ENCODE measurements at places on chromosomes 13 and 19.
A peak's percentile ranks its signal among the peaks of the same experiment; 100 is the strongest.

GRCh38 chr13:59415498-59415897, 748.2 kb downstream of the DIAPH3 start:
- DNase-seq = no peak

DNA sequence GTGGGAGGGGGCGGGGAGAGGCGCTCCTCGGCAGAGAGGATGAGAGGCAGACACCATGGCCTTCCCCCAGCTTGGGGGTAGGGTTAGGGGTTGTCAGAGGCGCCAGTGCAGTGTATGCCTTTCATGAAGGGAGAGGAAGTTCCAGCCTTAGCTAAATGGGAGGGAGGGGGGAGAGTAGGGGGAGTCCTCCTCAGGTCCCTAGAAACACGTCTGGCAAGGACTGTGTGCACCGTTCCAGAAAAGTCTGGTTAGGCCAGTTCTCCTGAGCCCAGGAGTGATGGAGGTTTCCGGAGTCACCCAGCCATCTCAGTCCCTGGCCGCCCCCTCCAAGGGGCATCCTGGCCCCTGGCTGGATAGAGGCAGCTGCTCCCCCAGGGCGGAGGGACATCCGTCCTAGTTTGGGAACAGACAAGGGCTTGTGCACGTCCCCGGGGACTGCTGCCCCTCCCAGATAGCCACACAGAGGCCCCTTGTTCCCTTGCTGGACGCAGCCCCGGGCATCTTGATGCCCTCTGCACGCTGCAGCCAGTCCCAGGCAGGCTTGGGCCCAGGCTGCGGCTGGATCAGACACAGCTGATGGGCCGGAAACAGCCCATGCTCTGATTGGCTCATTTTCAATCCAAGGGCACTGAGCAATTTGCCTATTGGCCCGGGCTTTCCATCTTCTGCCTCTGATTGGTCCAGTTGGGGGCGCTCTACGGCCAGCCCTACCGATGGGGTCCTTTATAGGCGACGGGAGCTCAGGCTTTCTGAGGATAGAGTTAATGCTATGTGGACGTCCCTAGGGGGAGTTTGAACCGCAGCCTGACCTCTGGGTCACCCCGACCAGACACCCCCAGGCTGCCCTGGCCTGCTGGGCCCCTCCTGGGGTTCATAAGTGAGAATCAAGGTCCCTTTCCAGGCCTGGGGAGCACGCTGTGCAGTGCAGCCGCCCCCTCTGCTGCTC, 3.8 kb downstream of the S1PR2 start:
- DNase-seq = no peak

GRCh38 chr13:99273128-99273527, 14.9 kb upstream of the GPR18 start:
- no peak for DNase-seq

- no peak for DNase-seq
These were observed 28.5 kb downstream of the GSX1 start for GRCh38 chr13:27820524-27821482.

GRCh38 chr13:107233541-107233940, 665.6 kb upstream of the ARGLU1 start:
- no peak for DNase-seq

GRCh38 chr13:62997038-62997599, 1581.5 kb upstream of the PCDH20 start:
- DNase-seq = no peak

DNA sequence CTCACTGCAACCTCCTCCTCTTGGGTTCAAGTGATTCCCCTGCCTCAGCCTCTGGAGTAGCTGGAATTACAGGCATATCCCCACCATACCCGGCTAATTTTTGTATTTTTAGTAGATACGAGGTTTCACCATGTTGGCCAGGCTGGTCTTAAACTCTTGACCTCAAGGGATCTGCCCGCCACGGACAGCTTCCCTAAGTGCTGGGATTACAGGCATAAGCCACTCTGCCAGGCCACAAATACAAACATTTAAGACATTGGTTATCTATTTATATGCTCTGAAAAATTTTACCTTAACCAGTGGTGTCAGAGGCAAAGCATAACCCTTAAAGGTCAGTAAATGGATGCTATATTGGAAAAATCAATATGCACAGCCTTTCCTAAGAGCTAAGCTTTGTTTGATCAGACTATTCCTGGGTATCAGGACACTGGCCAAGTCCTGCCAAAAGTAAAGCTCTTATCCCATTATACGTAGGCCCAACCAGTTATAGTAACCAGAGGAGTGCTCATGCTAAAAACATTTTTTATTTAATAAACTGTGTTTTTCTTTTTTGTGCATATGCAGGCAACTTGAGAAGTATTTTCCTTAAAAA, 56.4 kb upstream of the STARD13 start:
- DNase-seq = no peak

DNA sequence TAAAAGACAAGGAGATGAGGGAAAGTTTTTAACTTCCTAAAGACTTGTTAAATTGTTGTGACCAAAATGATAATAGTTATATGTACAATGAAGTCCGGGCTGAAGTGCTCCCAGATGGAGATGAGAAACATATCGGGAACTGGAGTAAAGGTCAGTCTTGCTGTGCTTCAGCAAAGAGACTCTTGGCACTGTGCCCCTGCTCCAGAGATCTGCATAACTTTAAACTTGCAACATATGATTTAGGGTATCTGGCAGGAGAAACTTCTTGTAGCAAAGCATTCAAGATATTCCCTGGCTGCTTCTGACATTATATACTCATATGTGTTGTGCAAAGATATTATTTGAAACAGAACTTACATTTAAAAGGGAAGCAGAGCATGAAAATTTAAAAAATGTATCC, 786.6 kb upstream of the SLITRK6 start:
- no peak for DNase-seq

- no peak for DNase-seq
These were observed 6.2 kb downstream of the ERVK3-1 start for GRCh38 chr19:58311345-58311865.

GRCh38 chr13:34421347-34421719, 520.7 kb upstream of the NBEA start:
- no peak for DNase-seq

GRCh38 chr13:38879278-38879677, 111.4 kb downstream of the STOML3 start:
- DNase-seq = no peak

GRCh38 chr13:35621989-35622388, 145.5 kb upstream of the MAB21L1 start:
- DNase-seq = no peak

DNA sequence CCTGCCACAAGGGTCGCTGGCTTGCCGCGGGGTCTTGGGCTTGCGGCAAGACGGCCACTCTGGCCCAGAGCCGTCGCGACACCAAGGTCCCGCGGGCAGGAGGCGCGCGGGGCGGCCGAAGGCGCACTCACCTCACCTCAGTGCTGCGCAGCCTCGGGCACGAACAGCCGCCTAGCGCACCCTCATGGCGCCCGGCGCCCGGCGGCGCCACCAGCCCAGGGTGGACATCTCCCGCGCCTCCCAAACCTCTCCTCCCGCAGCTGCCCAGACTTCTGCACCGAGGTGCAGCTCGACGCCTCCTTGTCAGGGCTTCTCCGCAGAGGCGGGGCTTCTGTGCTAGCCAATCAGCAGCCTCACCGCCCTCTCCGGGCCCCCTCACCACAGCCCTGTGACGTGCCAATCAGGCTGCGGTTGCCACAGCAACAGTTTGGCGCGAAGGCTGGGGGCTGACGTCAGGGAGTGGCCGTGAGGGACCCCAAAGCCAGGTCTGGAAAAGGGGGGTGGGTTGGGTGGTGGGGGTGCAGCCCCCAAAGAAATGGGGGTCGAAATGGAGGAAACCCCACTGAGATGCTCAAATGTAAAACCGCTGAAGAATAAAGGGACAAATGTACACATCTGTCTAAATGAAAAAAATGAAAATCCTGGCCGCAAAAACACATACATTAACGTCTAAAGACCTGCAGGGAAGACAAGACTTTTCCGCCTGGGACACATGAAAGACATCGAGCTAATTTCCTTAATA, at the start of the genes PEG3 and ZIM2:
PEG3 (minus strand) TSS at position 276 of the 742 bp plus-strand sequence. CDS start 16,071 bp downstream, outside the sequence.
ZIM2 (minus strand) TSS at position 276 of the 742 bp plus-strand sequence. CDS start 16,449 bp downstream, outside the sequence.
- DNase-seq = no peak

- no peak for DNase-seq
These were observed 121.1 kb downstream of the NHLRC3 start for GRCh38 chr13:39159393-39159792.

DNA sequence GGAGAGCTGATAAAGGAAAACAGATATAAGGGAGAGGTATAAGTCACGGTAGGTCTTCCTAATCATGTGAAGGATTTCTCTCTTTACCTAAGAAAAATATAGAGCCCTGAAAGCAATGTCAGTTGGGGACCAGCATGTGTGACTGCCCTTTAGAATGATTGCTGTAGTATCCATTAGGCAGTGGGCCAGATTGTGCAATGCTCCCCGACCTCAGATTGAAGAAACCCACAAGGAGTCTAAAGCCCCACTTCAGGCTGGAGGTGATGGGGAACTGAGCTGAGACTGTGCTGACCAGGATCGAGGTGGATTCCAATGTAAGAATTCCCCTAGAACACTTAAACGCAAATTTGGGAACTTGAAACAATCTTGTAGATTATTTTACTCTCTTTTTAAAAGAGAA, 614.4 kb downstream of the LIG4 start:
- DNase-seq = no peak

DNA sequence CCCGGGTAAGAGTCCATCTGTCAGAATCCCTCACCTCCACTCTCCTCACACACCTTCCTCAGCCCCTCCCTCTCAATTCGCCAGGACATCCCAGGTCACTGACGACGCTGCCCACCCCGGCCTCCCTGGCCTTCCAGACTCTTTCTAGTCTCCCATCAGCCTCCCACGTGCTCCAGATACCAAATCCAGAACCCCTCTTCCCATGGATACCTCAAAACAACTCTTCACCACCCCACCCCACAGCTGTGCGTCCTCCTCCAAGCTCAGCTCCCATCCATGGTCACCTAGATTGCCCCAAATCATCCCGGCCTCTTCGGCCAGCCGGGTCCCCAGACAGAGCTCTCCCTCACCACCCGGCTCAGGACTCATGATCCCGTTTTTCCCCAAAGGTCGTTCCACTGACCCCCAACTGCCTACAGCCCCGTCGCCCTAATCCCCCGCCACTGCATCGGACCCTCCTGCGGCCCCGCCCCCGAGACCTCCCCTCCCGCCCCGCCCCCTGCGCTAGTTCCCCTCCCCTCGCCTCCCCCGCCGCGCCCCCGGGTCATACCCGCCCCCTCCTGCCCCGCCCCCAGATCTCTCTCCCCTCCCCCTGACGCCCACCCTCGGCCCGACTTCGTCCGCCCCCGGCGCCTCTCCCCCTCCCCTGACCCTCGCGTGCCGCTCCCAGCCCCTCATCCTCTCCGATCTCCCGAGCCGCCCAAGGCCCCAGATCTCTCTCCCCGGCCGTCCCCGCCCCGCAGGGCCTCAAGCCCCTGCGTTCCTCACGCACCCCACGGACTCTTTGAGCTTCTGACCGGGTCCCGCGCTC, 546 bp downstream of the UBXN6 start:
- peak; percentile 79 for DNase-seq

DNA sequence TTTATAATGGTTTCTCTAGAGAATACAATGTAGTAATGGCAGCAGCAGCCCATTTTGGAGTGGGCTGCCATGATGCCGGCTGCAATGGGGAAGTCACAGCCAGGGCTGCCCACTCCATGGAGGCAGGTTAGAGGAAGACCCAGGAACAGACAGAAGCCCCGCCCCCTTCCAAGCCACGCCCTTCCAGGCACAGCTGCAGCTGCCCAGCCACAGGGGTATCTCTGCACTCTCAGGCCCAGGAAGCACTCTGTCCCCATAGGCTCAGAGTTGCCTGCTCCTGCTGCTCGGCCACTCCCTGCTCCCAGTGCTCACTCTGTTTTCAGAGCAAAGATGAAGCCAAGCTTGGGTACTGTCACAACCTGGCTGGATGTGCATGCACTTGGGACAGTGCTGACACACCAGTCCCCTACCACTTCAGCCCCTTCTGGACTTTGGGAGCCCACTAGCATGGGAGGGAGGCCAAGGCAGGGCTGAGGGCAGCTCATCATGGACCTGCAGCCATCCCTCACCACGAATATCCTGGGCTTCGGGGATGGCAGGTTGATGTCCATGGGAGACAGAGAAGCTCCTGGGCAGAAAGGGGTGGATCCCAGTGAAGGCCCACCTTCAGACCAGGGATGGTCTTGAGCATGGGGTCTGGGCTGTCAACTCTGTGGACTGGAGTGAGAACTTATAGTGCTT, 1224.2 kb downstream of the SLITRK5 start:
- DNase-seq = no peak

- no peak for DNase-seq
These were observed 14.8 kb downstream of the PSPC1 start for GRCh38 chr13:19767966-19768365.

DNA sequence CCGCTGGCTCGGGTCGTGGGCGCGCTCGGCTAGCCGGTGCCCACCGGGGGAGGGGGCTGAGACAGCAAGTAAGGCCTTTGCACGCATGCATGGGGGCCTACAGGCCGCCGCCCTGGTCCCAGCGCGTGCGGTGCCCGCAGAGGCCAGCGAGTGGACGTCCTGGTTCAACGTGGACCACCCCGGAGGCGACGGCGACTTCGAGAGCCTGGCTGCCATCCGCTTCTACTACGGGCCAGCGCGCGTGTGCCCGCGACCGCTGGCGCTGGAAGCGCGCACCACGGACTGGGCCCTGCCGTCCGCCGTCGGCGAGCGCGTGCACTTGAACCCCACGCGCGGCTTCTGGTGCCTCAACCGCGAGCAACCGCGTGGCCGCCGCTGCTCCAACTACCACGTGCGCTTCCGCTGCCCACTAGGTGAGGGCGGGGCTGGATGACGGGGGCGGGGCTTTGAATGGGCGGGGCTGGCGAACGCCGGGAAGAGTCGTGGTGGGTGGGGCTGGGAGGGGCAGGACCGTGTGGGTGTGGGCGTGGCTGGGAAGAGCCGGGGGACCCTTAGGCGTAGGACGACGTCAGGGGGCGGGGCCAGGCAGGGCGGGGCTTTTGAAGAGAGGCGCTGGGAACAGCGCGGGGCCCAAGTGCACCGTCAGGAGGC, 2.1 kb downstream of the CILP2 start:
- DNase-seq = peak; percentile 86

DNA sequence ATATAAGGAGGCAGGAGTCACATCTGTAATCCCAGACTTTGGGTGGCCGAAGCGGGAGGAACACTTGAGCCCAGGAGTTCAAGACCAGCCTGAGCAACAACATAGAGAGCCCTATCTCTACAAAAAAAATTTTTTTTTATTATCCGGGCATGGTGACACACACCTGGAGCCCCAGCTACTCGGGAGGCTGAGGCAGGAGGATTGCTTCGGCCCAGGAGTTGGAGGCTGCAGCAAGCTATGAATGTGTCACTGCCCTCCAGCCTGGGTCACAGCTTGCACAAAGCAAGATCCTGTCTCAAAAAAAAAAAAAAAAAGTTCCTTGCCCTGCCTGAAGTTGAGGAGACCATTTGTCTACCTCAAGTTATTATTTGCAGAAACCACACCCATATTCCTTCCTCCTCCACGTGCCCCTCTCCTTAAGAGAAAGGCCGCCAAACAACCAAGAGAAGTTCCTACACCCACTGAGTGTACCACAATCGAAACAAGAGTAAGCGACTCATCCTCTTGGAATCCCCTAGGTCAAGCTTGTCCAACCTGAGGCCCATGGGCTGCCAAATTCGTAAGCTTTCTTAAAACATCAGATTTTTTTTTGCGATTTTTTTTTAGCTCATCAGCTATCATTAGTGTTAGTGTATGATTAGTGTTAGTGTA, 2.2 kb downstream of the ABCC4 start:
- no peak for DNase-seq

GRCh38 chr13:67151652-67152051, 78.5 kb downstream of the PCDH9 start:
- no peak for DNase-seq

- DNase-seq = no peak
These were observed 22.8 kb downstream of the COL4A2 start for GRCh38 chr13:110329798-110330461.

GRCh38 chr13:21663197-21663596, 7.7 kb upstream of the FGF9 start:
- no peak for DNase-seq

- DNase-seq = peak; percentile 88
These were observed 40.5 kb downstream of the USP12 start for GRCh38 chr13:27130979-27131623.

All from activated effector memory CD4-positive, alpha-beta T cell treated with anti-CD3 and anti-CD28 coated beads, Interleukin-2, amount 50 U/mL, for 16 hours (primary cell).